GM19239 (cell line): ENCODE measurements at places on chromosomes 13 and 19.

DNA sequence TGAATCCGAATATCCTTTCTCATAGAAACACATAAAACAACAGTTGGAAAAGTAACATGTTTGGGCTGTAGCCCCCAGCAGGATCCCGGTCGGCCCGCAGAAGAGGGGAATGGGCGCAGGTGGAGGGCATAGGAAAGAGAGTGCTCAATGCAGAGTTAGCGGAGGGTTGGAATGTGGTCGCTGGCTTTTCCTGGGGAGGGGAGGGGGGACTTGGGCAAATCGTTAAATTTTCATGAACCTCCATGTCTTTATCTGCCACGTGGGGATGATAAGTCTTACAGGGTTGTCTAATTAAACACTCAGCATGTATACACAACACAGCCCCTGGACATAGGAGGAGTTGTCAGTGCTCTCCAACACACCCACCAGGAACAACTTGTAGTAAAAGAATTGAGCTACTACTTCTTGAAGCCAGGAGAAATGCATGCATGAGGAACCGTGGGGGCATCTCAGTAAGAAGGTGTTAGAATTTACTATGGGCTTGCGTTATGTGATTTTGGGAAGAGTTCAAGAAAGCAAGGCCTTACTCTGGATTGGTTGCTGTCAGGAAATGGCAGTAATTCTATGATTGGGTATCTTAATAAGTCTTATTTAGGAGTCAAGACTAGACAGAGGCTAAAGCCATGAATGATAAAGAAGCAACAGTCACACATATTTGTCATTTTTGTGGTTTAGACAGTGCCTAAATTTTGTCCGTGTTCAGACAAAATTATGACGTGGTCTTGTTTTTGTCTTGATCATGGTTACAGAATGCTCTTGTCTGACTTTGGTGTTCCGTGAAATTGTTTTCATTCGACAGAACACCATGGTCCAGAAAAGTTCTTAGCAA is 671 bp upstream of the SLC46A3 start:
- DNase-seq, result no peak

DNA sequence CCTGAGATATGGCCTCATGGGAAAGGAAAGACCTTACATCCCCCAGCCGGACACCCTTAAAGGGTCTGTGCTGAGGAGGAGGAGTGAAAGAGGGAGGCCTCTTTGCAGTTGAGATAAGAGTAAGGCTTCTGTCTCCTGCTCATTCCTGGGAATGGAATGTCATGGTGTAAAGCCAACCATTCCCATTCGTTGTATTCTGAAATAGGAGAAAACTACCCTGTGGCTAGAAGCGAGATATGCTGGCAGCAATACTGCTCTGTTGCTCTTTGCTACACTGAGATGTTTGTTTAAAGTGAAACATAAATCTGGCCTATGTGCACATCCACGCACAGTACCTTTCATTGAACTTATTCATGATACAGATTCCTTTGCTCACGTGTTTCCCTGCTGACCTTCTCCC is 783 bp upstream of the ZNF587B start:
- no peak for DNase-seq

- no peak for DNase-seq
These were observed 465.3 kb downstream of the GPC5 start for GRCh38 chr13:91863699-91864098.

- DNase-seq, result no peak
These were observed 688 bp downstream of the ZFP36 start for GRCh38 chr19:39407410-39407659.

DNA sequence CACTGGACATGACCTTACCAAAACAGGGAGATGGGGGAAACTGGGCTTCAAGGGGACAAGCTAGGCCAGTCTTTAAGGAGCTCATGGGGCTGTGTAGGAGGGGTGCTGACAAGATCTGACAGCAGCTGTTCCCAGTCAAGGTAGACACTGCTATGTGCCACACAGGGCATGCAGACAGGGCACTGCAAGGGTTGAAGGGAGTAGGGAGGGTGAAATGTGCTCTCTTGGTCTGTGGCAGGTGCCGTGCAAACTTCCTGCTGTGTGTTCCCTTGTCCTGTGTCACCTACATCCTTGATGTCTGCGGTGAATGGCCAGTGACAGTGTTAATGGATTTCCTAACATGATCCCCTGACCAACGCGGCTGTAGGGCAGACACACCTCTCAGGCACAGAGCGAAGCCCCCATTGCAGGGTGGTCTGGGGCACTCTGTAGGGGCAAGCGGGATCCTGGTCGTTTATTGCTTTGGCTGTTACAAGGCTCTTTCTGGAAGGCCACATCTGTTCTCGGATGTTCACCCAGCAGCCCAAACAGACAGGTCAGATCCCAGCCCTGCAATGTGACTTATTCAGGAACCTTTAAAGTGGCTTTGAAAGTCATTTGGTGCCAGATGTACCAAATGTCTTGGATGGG is 199.5 kb upstream of the ZNF536 start:
- DNase-seq, result no peak

DNA sequence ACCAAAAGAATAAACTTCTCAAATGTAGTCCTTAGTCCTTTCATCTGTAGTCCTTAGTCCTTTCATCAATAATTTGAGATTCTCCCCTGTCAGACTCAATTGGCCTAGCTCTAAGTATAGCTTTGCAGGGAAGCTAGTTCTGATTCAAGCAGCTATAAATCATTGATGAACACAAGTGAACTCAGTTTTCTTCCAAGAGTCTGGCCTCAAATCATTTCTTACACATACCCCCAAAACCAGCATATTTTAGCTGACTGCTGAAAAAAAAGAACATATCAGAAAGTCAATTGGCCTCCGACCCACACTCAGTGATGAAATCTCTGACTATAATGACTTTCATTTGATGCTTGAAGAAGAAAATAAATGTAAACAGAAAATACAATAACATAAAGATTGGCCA is 64.9 kb downstream of the TNFSF11 start:
- DNase-seq, result no peak

- no peak for DNase-seq
These were observed 20.5 kb downstream of the ZNF114 start for GRCh38 chr19:48290401-48290770.

- no peak for DNase-seq
These were observed 51.3 kb upstream of the GAS6 start for GRCh38 chr13:113915012-113915763.

DNA sequence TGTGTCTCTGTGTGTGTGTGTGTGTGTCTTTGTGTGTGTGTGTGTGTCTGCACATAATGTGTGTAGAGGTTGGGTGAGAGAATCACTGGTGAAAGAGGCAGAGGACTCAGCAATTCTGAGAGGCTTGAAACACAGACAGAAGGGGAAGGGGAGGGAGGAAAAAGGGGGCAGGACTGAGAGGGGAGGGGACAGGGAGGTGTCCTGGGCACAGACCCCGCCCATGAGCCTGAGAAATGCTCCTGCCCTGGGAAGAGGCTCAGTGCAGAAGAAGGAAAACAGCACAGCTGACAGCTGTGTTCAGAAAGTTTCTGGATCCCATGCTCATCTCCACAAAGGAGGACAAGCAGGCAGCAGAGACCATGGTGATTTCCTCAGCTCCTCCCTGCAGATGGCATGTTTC is 59.1 kb upstream of the CEACAM8 start:
- DNase-seq, result no peak

DNA sequence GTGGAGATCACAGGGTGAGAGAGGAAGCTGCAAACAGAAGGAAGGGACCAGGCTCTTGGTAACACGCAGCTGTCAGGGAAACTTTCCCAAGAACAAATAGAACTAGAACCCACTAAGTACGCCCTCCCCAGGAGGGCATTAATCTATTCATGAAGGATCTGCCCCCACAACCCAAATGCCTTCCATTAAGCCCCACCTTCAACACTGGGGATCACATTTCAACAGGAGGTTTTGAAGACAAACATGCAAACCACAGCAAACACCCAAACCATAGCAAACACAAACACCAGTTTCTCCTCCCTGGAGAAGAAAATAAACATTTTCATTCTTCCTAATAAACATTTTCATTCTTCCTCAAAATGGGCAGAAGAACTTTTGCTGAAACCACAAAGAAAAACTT is 329.6 kb downstream of the EFNB2 start:
- DNase-seq, result no peak

GRCh38 chr19:34217952-34218817 is 36.2 kb upstream of the GARRE1 start:
- no peak for DNase-seq

DNA sequence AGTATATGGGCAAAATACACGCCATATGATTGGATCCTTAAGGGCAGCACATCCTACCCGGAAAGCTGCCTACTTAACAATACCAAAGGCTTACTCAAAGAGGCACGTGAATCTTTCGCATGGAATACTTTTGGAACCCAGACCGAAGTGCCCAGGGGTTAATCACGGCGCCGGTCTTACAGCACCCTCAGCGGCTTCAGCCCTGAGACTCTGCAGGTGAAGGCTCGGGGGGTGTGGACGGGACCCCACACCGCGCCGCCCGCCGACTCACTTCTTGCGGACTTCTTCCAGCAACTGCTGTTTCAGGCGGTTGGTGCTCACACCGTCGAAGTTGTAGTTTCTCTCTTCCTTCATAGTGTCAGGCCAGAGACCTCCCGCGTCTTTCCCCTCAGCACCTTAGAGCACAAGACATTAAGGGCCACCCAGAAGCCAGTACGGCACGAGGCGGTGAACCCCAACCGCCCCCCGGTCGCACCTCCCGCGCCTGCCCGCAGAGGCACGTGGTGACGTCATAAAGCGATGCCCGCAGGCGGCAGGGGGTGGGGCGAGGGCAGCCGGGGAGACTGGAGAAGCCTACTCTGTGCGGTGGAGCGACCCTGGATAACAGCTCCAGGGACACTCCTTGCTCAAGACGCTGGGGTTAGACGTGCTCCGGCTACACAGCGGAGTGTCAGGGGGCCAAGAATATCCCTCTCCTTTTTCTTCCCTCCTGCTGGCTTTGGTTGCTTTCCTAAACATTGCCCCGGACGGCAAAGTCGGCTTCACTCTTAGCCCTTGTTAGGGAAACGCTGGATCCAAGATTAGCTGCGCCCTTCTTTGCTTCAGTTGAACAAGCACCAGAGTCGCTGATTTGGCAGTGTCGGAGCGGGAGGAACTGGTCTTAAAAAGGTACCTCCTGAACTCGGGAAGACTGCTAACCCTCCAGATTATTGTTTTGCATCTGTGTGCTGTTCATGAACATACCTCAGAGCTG is at the start of gene CCDC169:
Gene CCDC169, minus strand, starts transcription at position 449 of the 973 bp plus-strand sequence. Its CDS starts 95 bp downstream, at position 354.
- no peak for DNase-seq

DNA sequence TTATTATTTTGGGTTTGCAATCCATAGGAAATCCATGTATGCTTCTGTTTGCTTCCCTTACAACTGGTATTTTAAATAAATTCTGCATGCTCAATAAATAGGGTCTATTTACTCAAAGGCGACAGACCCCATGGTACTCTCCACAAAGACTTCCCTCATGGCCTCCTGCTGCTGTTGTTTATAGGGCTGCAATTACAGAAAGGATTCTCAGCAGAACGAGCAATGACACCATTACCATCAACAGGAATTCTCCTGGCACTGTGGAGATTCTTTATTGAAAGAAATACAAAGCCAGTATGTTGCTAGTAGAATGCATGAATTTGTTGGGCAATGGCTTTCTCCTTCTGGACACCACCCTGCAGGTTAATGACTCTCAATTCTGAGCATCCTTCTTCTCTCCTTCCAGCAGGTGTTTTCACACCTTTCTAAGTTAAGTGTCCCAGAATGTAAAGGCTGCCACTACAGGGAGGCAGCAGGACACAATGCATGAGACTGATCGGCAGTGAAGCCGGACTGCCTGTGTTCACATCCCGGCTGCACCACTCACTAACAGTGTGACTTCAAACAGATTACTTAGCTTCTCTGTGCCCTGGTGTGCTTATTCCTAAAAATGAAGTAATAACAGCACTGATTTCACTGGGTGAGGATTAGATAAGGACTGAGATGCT is 360.2 kb downstream of the DNAJC15 start:
- DNase-seq, result no peak

DNA sequence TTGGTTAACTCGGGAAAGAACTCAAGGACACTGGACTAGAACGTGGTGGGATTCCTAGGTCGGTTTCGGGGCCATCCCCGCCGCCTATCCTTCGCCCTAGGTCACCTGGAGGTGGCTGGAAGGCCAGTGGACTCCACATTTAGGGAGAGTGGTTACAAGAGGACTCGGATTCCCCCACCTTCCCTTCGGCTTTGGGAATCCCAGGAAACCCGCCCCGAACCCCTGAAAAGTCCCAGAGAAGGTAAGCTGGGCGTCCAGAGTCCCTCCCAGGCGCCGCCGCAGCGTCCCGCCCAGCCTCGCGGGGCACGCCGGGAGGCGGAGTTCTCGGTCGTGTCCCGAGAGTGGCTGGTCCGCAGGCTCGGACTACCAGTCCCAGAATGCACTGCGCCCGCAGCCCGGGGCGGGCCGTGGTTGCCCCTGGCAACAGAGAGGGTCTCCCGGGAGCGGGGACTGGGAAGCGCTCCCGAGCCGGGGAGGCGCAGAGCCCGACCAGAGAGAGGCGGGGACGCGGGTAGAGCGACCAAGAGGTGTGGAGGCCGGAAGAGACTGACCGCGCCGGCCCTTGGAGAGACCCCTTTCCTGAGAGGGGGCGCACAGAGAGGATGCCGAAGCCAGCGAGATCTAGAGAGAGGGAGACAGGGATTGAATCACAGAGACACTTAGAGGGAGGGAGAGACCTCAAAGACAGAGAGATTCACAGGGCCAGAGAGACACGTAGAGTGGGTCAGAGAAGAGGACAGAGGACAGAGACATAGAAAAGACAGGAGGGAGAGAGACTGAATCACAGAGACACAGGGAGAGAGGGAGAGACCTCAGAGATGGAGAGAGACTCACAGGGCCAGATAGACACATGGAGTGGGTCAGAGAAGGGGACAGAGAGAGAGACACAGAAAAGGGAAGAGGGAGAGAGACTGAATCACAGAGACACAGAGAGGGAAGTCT is 2.6 kb upstream of the PRKCG start:
- DNase-seq, result peak; percentile 86

- DNase-seq, result no peak
These were observed 391.6 kb downstream of the PCDH20 start for GRCh38 chr13:61024046-61024445.

DNA sequence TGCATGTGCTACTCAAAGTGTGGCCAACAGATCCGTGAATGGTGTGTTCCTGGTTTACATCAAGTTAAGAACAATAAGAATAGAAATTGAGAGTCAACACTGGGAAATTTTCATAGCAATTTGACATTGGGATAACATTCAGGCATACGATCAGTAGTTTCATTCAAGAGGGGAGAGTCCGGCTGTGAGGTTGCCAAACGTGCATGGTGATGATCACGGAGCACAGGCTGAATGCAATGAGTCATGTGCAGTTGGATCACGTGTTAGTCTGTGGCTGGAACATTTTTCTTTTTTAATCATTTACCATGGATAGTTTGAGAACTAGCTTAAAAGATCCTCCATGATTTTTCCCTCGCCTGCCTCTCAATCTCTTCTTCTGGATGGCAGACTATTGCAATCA is 2.5 kb upstream of the DCT start:
- DNase-seq, result no peak

DNA sequence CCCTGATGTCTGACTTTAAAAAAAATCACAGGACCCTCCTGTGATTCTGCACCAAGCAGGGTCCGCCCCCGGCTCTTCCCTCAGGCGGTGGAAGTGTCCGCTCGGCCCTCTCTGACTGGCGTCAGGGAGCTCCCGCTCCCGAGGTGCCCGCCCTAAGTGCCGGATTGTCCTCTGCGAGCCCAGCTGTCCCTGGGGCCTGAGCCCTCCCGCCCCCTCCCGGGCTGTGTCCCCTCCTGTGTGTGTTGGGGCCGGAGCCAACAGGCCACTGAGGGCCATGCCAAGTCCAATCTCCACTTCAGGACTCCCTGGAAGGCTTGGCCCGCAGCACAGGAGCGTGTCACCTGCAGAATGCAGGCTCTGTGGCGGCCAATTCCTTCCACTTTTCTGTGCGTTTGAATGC is 25.4 kb downstream of the MAP2K2 start:
- DNase-seq, result no peak
